ENCODE measurements at places on chromosomes 12 and 14.
A peak's percentile ranks its signal among the peaks of the same experiment; 100 is the strongest.

DNA sequence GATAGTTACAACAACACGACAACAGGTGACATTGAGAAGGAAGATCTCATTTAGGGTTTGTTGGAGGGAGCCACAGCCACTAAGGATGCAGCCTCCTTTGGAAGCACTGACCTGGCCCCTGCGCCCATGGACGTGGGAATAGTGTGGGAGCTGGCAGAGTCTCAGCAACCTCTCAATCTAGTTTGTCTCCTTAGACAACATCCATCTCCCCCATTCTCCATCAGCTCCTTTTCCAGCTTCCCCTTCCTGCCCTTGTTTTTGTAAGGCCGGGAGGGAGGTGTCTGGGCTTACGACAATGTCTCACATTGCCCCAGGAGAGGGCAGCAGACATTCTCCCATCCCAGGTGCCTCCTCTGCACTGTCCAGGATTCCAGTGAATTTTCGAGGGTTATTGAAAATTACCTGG lies 170.2 kb upstream of the PZP start:
- peak; percentile 54 for DNase-seq

GRCh38 chr12:130523208-130523607 lies 185.5 kb downstream of the PIWIL1 start:
- DNase-seq = no peak

DNA sequence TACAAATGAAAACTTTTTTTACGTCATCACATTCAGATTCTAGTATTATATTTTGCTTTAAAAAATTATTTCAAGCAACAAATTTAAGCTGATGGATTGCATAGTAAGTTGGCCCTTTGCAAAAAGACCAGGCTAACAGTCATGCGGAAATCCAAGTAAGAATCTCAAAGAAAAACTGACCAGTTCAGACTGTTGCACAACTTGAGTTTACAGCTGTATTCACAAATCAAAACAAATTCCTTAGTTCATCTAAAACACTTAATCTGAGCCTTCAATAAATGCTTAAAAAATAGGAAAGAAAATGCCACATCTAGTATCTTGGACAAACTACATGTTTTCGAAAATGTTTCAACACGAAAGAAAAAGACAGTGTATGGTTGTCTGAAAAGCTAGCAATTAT lies 847 bp downstream of the CCDC59 start:
- DNase-seq = no peak

GRCh38 chr12:116547955-116548501 lies 11.2 kb upstream of the MAP1LC3B2 start:
- no peak for DNase-seq

DNA sequence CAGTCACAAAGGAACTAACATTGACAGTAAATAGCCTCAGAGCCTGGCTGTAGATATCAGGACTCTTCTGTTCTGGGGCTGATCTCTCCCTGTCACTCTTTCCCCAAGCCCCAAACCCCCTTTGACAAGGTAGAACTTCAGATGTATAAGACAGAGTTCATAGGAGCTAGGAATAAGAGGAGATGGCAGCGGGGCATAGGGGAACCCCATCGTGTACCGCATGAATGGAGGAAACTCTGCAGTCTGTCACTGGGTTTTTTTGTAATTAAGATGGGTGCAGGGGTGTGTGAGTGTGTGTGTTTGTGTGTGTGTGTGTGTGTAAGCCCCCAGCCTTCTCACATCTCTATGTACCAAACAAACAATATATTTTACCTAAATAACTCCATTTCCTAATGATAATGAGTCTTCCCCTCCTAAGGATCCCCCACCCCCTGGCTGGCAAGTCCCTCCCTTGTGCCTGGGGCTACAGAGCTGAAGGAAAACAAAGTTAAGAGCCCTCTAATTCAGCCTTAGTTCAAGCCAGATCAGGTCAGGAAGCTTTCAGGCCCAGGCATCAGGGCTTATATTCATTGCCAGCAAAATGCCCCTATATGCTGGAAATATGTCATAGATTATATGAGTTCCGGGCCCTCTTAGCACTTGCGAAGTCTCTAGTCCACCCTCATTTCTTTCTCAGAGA lies 9.1 kb upstream of the HOXC4 start:
- DNase-seq = no peak

DNA sequence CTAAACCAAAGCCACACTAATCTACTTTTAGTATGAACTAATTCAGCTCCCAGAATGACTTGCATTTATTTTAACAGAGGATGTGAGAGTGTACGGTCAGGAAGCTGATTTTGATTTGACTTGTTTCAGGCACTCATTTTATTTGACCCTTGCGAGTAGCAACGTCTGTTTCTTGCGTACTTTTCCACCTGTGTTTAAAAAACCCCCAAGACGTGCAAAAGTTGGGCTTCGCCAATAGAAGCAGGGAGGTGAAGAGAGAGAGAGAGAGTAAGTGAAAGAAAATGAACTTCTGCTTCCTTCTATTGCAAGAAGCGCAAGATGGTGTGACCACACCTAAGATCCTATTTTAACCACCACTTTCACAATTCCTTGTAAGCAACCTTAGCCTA lies 6.7 kb upstream of the SLC15A4 start:
- DNase-seq = no peak

- no peak for DNase-seq
These were observed 1061.0 kb upstream of the TMEM132C start for GRCh38 chr12:127205781-127206555.
